Muscle of leg (tissue), 16 donors: ENCODE measurements at places on chromosomes 7 and 10. TPM values are rescaled to one million over a fixed set of nuclear protein-coding genes. Genes with fewer than 3 reads are reported as not detected.
A peak's percentile ranks its signal among the peaks of the same experiment; 100 is the strongest.

DNA sequence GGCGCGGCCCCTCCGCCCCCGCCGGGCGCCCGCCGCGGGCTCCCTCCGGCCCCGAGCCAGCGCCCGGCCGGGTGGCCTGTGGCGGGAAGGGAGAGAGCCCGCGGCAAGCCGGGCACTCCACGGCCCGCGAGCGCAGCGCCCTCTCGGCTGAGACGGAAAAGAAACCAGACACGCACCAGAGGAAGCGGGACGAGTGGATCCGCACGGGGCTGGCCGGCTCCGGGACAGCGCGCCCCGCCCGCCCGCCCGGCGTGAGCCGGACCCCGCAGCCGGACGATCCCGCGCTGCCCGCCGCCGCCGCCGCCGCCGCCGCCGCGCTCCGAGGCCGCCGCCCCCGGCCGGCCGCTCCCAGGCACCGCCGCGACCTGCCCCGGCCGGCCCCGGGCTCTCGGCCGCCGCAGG, 300 bp downstream of the ARHGAP21 start:
- no peak for DNase-seq
- peaks cover 8% of the 10 kb centered on the region for H3K36me3 ChIP-seq
- peak overlapping the region; percentile 99 for H3K27ac ChIP-seq
- H3K27me3 ChIP-seq, result no peaks in the 10 kb centered on the region
- peak overlapping the region; percentile 87 for H3K4me3 ChIP-seq
- peaks cover 13% of the 10 kb centered on the region for H3K4me1 ChIP-seq

- no peaks in the 10 kb centered on the region for H3K27me3 ChIP-seq
- DNase-seq, result no peak
- no peak overlapping the region for H3K4me3 ChIP-seq
These were observed 10.4 kb upstream of the NACAD start for GRCh38 chr7:45098983-45099839.

GRCh38 chr10:24425151-24425550, 216.2 kb downstream of the KIAA1217 start:
- H3K27me3 ChIP-seq, result no peaks in the 10 kb centered on the region
- no peak overlapping the region for H3K27ac ChIP-seq
- no peak overlapping the region for H3K4me3 ChIP-seq
- H3K4me1 ChIP-seq, result peaks cover 5% of the 10 kb centered on the region

The GARIN1A gene
- total RNA-seq, result 0.53 TPM

The PLXNA4 gene
- total RNA-seq, result 1.9 TPM
